ENCODE measurements at places on chromosomes 13 and 19.
A peak's percentile ranks its signal among the peaks of the same experiment; 100 is the strongest.

- no peak for DNase-seq
Measured at GRCh38 chr13:41017159-41017558, 2.0 kb downstream of the ELF1 start.

GRCh38 chr13:97241761-97242160, 19.6 kb downstream of the MBNL2 start:
- DNase-seq = no peak

DNA sequence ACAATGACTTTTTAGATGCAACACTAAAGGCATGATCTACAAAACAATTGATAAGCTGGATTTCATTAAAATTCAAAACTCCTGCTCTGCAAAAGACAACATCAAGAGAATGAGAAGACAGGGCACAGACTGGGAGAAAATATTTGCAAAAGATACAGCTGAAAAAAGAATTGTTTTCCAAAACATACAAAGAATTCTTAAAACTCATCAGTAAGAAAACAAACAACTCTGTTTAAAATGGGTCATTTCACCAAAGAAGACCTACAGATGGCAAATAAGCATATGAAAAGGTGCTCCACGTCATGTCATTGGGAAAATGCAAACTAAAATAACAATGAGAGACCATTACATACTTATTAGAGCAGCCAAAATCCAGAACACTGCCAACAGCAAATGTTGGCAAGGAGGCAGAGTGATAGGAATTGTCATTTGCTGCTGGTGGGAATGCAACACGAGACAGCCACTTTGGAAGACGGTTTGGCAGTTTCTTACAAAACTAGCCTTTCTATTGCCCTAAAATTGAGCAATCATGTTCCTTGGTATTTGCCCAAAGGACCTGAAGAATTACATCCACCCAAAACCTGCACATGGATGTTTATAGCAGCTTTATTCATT, 39.2 kb downstream of the FLT1 start:
- DNase-seq = no peak

- DNase-seq = peak; percentile 74
Measured at GRCh38 chr19:55251341-55252081, 7.3 kb downstream of the PPP6R1 start.

- no peak for DNase-seq
Measured at GRCh38 chr13:43289470-43290255, 266.3 kb downstream of the DNAJC15 start.

DNA sequence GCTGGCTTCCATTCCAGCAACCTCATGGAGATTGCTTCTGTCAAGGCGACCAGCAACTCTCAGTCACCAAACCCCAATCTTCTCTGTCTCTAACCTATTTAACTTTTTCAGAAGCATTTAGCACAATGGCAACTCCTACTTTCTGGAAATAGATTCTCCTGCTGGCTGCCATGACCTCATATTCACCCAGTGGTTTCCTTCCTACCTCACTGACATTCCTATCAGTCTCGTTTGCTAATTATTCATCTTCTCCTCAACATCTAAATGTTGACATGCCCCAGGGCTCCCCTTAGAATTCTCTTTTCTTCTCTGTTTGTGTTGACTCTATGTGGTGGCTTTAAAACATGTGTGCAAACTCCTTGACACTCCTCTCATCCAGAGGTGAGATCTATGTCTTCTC, 106.7 kb downstream of the OLFM4 start:
- no peak for DNase-seq

- no peak for DNase-seq
Measured at GRCh38 chr19:31527443-31527842, 178.2 kb upstream of the TSHZ3 start.

DNA sequence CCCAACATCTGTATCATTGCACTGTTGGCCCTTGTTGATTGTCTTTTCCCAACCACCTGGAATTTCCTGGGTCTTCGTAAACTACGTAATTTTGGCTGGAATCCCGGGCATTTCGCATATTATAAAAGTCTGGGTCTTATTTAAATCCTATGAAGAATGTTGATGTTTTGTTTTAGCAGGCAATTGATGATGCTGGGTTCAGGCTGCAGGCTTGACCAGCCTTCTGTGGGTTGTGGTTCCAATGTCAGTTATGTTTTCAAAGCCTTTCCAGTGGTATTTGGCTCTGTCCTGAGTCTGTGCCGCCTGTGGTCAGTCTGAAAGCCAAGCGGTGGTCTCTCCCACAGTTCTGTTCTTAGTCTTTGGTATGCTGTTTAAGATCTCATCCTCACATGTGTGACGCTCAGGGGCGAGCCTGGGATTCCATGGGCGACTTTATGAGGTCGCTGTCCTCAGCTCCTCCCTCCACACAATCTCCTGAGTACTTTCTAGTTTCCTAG, 12.4 kb downstream of the SLC35E1 start:
- DNase-seq = no peak

DNA sequence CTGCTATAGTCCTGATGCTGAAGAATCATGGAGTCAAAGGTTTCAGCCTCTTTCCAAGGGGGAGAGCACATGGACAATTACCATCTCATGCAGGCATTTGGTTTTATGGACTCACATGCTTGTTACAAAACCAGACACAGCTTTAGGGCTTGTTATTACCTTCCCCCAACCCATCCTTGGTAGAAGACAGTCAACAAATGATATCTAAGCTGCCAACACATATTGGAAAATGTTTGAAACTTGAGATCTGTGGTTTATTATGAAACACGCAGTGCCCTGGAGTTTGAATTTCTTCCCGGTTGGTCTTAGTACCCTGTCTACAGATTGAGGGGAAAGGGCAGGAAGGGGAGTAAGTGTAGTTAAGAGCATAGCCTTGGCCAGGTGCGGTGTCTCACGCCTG, 12.5 kb upstream of the CYP2A6 start:
- DNase-seq = no peak

- no peak for DNase-seq
Measured at GRCh38 chr13:37136187-37136586, 30.7 kb upstream of the CSNK1A1L start.

DNA sequence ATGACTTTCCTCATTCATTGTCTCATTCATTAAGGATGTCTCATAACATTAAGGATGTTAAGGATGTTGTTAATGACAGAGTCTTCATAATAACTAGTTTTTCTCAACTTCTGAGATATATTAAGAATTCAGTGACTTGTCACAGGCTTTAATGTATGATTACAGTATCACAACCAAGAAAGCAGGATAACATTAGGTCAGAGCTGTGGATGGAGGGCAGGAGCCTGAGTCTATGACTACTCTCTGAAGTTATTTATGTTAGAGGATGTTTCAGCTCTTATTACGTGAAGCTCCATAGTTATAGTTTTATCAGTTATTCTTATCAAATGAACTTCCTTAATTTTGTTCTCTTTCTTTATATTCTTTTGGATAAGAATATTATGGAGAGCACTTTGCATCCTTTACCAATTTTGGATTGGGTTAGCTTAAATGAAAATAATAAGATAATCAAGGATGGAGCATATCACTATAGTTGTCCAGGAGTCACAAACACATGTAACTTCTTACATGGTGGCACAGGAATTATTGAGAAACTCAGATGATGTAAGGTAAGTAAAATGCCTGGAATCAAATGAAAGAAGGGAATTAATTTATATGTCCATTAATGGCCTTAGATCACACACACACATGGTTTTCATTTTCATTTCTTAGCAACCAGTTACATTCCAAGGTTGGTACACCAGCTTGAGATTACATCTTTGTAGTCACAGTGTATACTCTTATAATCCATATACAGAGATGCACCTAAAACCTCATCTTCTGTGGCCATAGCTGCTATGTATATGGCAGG, 57.0 kb downstream of the SLC10A2 start:
- DNase-seq = no peak

DNA sequence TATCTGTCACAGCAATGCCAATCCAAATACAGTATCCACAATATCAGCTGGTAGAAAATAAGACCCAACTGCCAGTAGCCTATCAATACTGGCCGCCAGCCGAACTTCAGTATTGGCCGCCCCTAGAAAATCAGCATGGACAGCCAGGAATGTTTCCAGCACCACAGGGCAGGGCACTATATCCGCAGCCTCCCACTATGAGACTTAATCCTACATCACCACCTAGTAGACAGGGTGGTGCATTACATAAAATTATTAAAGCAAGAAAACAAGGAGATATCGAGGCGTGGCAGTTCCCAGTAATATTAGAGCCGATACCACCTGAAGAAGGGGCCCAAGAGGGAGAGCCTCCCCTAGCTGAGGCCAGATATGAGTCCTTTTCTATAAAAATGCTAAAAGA, 111.3 kb downstream of the ZNF486 start:
- no peak for DNase-seq

- DNase-seq = no peak
Measured at GRCh38 chr13:41823476-41823875, 137.4 kb downstream of the VWA8 start.

DNA sequence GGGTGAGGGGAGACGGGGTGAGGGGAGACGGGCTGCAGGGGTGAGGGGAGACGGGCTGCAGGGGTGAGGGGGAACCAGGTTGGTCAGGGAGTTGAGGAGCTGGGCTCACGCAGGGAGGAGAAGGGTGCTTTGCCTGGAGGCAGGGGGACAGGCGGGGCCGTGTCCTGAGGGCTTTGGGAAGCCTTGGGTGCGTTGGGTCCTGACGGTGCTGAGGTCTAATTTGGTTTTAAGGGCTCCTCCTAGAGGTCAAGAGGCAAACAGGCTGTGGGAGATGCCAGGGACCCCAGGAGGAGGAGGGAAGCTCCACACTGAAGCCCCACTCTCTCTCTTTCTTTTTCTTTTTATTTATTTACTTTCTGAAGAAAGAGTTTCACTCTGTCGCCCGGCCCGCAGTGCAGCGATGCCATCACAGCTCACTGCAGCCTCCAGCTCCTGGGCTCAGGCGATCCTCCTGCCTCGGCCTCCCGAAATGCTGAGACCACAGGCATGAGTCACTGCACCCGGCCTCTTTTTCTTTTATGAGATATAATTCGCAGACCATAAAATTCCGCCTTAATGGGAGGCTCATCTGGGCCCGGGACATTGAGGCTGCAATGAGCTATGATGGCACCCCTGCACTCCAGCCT, 9.3 kb upstream of the MISP start:
- DNase-seq = no peak

DNA sequence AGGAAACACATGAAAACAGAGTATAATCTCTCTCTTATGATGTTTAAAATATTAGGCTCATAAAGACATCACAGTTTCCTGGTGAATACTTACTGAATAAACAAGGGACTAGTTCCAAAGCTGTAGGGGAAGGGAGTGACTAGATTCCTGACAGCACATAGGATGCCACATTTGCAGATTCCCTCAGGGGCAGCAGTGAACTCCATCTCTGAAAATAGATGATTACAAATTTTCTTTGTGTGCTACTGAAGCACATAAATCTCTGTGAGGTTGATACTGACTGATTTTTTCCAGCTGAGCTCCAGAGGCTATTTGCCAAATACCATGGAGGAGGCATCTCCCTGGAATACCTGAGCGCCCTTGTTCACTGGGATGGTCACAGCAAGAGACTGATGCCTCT, 77.3 kb downstream of the FGF9 start:
- no peak for DNase-seq

- DNase-seq = no peak
Measured at GRCh38 chr13:113732176-113732960, 26.7 kb upstream of the TMEM255B start.

DNA sequence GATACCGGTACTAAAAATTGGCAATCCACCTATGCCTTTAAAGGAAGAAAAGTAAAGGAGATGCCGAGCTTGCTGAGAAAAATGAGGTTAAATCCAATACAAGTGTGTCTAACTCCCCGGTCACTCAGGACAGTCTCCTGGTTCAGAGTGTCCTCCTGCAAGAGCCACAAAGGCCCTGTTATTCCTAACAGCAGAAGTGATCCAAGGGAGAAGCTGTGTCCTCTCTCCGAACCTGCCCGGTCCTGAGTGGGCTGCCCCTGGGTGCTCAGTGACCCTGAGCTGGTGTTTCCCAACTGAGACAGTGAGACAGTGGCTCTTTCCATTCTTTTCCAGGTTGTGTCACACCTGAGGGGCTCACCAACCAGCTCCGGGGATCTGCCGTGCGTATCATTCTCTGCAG, 4.8 kb downstream of the GJB6 start:
- DNase-seq = no peak

GRCh38 chr19:4807188-4807587, 15.7 kb downstream of the FEM1A start:
- DNase-seq = no peak

- DNase-seq = no peak
Measured at GRCh38 chr19:10389863-10390262, 9.5 kb upstream of the TYK2 start.

DNA sequence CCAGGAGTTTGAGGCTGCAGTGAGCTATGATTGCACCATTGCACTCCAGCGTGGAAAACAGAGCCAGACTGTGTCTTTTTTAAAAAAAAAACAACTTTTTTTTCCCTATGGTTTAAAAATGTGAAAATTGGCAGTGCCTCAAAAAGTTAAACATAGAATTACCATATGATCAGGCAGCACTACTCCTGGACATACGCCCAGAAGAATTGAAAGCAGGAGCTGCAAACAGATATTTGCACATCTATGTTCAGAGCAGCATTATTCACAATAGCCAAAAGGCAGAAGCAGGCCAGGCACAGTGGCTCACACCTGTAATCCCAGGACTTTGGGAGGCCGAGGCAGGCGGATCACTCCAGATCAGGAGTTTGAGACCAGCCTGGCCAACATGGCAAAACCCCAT, 3.8 kb upstream of the RETN start:
- DNase-seq = no peak

- no peak for DNase-seq
Measured at GRCh38 chr13:62387647-62388046, 972.0 kb upstream of the PCDH20 start.

- no peak for DNase-seq
Measured at GRCh38 chr19:6343462-6343861, 10.1 kb upstream of the ACER1 start.

DNA sequence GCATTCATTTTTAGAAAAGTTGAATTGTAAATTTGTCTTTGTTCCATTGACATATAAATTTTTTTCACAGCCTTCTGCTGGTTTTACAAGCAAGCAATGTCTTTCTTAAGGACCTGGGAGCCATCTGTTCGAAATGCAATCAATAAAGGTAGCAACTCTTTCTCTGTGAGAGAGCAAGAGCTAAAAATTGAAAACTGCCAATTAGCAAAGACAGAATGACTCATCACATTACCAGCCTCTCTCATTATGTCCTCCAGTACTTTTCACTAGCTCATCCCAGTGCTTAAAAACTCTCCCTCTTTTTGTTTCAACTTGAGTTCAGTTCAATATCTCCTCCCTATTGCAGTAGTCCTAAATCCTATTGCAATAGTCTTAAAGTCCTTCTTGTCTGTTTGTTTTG, 760.7 kb upstream of the SLITRK6 start:
- DNase-seq = no peak
